NCI-H2107 (cell line): ENCODE measurements at places on chromosomes 1 and 21.

DNA sequence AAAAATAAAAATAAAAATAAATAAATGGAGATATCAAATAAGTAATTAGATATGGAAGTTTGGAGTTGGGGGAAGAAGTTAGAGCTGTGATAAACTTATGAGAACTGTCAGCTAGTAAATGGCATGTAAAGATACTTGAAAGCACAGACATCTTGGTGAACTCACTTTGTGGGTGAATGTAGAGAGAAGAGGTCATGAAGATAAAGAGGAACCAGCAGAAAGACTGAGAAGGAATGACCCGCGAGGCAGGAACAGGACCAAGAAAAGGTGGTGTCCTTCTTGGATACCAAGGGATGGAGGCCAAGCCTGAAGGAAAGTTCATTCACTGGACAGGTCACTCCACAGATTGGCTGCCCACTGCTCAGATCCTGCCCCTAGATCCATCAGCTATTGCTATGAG, 4.7 kb upstream of the CAPZB start:
- DNase-seq = no peak

DNA sequence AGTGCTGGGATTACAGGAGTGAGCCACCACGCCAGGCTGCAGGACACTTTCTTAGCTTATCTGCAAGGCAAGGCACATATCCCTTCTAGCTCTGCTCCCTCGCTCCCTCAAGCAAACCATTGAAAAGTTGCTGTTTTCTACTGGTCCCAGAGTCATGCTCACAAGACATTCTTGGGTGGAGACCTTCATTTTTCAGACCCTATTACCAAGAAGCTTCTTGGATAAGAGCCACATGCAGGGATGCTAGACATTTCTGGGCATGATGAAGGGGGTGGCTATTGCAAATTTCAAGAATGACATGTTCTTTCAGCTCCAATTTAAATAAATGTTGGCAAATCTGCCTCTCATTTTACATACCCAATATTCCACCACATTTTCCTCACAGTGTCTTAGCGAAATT, 33.9 kb downstream of the CAPN9 start:
- no peak for DNase-seq

- no peak for DNase-seq
Observed at GRCh38 chr1:29482991-29483390, 246.7 kb downstream of the PTPRU start.

DNA sequence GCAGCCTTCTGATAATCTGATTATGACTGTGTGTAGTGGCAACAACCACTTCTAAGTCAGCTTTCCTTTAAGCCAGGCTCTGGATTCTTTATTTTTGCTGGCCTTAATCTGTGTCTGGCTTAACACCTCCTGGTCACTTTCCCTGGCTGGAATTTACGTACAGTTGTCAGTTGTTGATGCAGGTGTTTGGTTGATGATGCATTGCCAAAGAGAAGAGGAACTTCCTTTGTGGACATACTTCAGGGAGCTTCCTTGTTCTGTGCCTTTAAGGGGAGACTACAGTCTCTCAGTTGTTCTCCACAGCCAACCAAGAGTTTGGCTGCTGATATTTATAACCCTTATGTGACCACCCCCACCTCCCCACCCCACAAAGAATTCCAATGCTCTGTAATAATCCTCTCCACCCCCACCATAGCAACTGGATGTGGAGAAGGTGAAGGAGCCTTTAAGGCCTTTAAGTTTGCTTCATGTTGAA, 96.0 kb upstream of the BMP8A start:
- DNase-seq = no peak

DNA sequence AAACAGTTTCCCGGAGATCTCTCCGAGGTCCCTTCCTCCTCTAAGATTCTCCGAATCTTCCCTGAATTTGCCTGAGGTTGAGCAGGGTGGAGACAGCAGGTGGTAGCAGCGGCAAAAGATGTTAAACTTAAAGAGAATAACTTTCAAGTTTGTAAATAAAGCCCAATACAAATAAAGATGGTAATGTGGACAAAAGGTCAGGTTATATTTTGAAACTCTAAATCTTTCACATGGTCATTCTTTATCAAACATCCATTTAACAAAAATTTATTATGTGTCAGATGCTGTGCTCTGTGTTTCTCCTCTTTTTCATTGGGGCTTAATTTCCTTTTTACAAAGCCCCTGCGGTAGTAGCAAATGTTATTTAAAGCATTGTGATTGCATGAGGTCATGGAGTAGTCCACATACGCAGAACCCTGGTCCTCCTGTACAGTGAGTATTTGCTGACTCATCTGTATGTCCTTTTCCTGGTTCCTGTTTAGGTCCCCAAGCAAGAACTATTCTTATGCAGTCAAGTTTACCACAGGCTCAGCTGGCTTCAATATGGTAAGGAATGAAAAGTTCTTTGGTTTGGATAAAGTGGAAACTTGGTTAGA, 119.2 kb downstream of the ITSN1 start:
- no peak for DNase-seq

DNA sequence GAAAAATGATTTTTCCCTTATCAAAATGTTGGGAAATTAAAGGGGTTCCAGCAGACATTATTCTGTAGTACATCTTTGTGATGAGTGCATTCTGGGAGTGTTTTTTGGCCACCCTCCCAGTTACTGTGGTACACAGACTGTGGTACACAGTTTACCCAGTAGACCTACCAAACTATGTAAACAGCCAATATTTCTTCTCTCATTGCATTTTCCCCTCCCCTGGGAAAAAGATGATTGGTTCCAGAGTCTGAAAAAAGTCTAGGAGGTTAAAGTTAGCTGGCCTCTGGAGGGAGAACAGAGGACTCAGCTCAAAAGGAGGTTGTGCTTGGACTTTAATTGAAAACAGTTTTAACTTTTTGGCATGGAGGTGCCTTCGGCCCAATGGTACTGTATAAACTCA, 42.5 kb downstream of the PGM1 start:
- DNase-seq = no peak

DNA sequence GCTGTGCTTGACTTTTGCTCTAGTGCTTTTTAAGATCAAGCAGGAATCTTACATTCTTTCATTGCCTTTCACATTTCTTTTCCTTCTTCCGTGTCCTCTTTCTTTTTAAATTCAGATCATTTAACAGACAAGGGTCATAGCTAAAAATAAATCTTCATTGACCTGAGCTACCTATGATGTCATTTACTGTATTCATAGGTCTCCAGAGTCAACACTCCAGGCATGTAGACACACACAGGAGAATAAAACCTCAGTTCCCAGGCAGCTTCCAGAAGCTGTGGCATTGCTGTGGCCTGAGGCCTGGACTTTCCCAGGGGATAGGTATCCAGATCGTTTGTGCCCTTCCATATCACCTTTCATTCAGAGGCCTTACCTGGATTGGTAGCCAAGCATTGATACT, 38.5 kb upstream of the ENAH start:
- no peak for DNase-seq

- no peak for DNase-seq
Observed at GRCh38 chr1:116907351-116907750, 2.4 kb upstream of the PTGFRN start.

- DNase-seq = no peak
Observed at GRCh38 chr1:221716713-221717484, 25.0 kb downstream of the DUSP10 start.
